Stimulated activated CD4-positive, alpha-beta T cell treated with anti-CD3 and anti-CD28 coated beads, Interleukin-1b, Interleukin-23, amount 100 ng/mL, for 1 hour (primary cell): ENCODE measurements at places on chromosomes 11 and 22.
A peak's percentile ranks its signal among the peaks of the same experiment; 100 is the strongest.

GRCh38 chr22:49925525-49926128, 7.2 kb downstream of the CRELD2 start:
- DNase-seq, result peak; percentile 42

- no peak for DNase-seq
Observed at GRCh38 chr11:72361321-72361720, 73.0 kb downstream of the CLPB start.

- no peak for DNase-seq
Observed at GRCh38 chr11:38547462-38547861, 1949.4 kb upstream of the RAG2 start.

- no peak for DNase-seq
Observed at GRCh38 chr11:36240801-36241200, 48.4 kb downstream of the COMMD9 start.

GRCh38 chr11:67282876-67283371, 6.2 kb upstream of the ANKRD13D start:
- no peak for DNase-seq

DNA sequence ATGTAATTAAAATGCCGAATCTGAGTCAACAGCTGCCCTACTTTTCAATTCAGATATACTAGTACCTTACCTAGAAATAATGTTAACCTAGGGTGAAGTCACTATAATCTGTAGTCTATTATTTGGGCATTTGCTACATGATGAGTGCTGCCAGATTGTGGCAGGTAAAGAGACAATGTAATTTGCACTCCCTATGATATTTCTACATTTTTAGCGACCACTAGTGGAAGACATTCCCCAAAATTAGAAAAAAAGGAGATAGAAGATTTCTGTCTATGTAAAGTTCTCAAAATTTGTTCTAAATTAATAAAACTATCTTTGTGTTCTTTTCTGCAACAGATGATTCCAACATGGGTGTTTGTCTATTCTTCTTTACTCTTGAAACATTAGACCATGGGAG, 14.1 kb downstream of the MS4A1 start:
- DNase-seq, result no peak

GRCh38 chr11:81995889-81996288, 737.8 kb downstream of the FAM181B start:
- DNase-seq, result no peak

GRCh38 chr11:116457336-116458007, 315.3 kb downstream of the BUD13 start:
- DNase-seq, result no peak

DNA sequence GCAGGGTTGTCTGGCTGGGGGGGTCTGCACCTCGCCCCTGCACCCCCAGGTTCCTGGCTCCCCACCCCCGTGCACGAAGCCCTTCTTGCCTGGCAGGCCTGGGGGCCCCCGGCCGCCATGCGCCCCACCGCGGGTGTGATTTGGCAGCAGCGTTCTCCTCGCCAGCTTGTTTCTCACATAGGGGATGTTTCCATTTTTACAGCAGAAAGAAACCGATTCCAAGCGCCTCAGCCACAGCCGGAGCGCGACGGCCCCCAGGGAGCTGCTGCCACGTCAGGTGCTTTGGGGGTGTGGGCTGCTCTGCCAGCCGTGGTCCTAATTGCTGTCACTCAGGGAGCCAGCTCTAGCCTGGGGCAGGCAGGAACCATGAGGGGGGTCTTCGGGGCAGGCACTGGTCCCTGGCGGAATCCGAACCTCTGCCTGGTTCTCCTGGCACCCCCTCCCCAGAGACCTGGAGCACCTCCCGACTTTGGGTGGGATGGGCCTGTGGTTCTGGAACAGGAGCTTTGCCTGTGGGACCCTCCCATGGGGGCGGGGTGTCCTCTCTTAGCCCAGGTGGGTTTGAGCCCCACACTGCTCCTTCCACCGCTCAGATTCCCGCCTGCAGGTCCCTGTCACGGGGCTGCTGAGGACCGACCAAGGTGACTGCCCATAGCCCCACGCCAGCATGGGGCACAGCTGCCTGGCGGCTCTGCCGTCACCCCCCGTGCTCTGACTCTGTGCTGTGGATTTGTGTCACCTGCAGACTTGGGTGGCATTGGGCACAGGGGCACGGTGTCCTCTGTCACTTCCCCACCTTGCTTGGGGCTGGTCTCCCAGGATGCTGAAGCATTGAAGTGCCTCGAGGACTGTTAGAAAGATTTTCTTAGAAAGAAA, 54.0 kb downstream of the RTN4R start:
- no peak for DNase-seq

- no peak for DNase-seq
Observed at GRCh38 chr22:41181349-41182241, 23.5 kb upstream of the L3MBTL2 start.

DNA sequence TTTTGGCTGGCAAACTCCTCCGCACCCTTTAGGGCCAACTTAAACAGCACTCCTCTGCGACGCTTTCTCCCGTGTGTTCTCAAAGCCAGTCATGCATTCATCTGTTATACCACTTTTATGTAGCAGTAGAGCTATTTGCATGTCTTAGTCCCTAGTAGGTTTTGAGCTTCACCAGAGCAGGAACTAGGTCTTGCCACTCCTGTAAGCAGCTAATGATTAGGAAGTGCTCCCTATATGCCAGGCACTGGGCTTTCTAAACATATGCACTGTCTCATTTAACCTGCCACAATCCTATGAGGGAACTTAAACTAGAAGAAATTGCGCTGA, 180.8 kb downstream of the DBX1 start:
- no peak for DNase-seq

DNA sequence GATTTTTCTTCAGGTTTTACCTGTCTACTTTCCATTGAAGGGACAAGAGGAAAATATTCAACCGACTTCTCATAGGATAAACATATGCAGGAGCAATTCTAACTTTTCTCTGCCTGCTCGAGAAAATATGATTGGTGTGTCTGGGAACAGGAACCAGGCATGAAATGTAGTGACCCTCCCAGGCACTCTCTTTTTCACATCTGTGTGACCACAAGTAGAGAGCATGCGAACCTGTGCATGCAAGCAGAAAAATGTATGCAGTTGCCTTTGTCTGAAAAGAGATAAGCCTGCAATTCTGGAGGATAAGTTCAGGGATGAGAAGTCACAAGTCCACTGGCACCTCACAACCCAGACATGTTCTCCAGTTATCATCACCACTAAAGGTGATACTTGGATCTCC, 583.5 kb upstream of the FAT3 start:
- DNase-seq, result no peak

DNA sequence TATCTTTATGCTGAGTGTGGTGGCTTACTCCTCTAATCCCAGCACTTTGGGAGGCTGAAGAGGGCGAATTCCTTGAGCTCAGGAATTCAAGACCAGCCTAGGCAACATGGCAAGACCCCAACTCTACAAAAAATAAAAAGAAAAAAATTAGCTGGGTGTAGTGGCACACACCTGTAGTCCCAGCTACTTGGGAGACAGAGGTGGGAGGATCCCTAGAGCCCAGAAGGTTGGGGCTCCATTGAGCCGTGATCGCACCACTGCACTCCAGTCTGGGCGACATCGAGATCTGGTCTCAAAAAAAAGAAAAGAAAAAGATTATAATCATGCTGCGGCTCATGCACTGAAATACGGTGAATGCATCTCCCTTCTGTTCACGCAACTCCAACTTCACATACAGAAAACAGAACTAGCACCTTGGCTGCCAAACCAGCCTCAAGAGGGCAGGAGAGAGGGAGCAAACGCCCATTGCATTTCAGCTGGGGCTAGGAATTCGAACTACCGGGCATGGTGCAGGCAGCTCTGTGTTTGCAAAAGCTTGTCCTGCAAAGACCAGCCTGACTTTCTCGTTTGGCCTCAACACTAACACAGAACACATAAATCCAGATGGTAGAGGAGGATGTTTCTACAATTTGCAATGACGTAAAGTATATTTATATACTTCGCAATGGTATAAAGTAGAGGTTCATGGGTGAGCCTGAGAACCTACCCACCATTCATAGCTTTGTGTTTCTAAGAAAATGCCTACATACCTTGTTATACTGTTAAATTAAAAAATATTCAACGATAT, 6.3 kb upstream of the SYNGR1 start:
- DNase-seq, result no peak

DNA sequence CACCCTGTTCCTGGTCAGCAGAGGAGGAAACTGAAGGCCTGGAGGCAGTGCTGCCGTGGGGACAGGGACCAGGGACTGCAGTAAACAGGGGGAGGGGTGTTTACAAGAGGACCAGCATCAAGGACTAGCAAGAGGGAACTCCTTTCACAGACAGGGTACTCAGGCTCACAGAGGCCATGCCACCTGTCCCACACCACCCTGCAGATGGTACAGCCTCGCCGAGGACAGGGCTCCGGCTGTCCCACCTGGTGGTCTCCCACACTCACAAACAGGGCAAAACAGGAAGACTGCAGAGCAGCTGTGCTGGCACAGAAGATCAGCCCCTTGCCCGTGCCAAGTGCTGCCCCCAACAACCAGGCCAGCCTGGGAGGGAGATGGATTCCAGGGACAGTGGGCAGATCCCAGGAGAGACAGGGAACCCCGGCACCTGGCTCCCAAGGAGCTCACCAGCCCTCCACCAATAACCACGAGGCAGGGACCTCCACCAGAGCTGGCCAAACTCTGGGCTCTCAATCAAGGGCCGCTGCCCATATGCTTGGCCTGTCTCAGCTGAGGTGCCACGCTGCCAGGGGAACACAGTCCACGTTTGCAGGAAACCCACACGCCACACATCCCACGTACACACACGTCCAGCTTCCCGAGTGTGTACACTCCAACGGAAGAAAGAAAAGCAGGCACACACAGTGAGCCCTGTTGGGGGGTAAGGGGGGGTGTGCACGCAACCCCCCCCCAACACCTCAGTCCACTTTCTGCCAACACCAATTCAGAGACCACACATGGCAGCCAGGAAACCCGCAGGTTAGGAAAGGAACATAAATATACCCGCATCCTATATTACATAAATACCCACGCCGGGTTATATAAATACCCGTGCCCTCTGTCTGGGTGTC, 2.1 kb downstream of the CSNK1E start:
- no peak for DNase-seq

GRCh38 chr11:62508336-62509058, 38.1 kb downstream of the AHNAK start:
- DNase-seq, result no peak

DNA sequence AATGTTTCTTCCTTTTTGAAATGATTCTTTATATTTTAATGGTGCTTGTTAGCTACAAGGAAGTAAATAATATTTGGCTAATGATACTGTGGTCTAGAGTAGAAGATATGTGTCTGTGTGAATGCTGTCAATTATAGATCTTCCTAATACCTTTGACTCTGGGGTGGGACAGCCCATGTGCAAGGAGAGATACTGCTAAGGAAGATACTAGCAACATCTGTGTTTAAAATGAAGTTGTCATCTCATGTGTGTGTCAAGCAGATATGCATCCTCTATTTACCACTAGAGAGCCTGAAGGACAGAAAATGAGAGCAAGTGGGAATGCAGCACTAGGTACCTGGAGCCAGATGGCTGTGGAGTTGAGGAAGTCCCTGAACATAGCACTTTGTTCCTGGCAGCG, 34.1 kb downstream of the PPME1 start:
- no peak for DNase-seq

GRCh38 chr11:116420770-116421528, 351.8 kb downstream of the BUD13 start:
- DNase-seq, result no peak

- no peak for DNase-seq
Observed at GRCh38 chr22:48898524-48899250, 929.0 kb downstream of the BRD1 start.

GRCh38 chr11:79440571-79441460, at the start of gene TENM4:
TSS of gene TENM4 (minus strand) at chr11:79441030. CDS start at chr11:79069944, 371,086 bp downstream.
- no peak for DNase-seq

DNA sequence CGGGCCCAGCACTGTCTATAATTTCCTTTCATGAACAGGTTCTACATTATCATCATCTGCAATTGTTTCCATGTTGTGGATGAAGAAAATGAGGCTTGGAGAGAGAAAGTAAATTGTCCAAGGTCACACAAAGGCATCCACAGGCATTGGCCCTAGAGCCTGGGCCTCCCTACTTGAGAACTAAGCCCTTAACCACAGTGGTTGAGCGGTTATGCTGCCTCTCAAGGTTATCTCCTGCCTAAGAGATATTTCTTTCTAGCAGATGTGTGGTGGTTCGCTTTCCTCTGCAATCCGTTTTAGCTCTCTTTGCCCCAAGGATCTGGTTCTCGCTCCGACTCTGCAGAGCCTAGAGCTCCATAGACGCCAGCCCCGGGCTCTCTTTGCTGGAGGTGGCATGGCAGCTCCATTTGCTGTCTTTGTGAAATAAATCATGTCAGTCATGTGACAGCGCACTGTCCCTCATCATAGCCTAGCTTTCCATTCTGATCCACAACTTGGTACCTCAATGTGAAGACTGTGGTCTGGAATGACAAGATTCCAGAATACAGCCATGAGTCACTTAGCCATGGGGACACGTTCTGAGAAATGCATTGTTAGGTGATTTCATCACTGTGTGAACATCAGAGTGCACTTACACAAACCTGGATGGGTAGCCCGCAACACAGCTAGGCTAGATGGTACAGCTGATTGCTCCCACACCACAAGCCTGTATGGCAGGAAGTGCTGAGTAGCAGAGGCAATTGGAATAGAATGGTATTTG, 27.2 kb downstream of the RPS6KA4 start:
- DNase-seq, result no peak

DNA sequence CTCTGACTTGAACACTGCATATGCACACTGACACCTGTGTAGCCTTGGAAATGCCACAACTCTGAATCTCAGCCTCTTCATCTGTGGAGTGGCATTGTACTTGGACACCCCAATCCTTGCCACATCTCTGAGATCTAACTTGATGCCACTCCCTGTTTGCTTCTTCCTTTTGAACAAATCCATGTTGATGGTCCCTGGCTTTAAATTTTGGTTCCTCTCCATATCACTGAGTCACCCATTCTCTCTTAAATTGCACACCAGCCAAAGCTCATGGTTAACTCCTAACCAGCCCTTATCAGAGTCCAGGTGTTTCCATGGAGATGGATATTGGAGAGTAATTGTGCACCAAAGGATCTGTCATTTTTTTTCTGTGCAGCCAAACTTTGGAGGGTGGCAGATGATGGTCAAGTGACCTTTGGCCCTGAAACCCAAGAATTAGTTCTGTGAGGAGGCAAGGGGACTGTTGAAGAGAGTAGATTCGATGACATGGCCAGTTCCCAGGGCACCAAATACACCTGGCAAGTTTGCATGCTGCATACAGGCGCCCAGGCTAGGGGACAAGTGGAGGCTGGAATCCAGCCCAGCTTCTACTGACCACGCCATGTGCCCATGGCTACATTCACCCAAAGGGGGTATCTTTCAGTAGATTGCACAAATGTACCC, 25.1 kb upstream of the PAMR1 start:
- DNase-seq, result no peak

DNA sequence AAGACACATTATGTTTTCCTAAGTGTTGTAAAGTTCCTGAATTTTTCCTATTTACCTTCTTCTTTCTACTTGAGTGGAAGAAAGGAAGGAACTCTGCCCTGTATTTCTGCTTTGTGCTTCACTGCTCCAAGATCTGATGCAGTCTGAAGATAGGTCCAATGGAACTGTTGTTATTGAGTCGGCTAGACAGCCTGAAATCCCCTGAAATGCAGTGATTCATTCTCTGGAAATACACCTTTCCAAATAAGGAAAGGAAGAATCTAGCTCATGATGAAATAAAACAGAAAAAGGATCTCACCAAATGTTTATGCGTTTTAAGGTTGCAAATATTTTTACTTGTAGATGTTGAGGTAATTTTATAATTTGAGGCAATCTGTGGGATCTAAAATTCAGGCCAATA, 322.8 kb downstream of the GUCY1A2 start:
- DNase-seq, result no peak

- no peak for DNase-seq
Observed at GRCh38 chr11:128854841-128855240, 12.3 kb downstream of the KCNJ1 start.
